Mammary epithelial cell (primary cell): ENCODE measurements at places on chromosomes 16 and 17. TPM values are rescaled to one million over a fixed set of nuclear protein-coding genes. Genes with fewer than 3 reads are reported as not detected.
A peak's percentile ranks its signal among the peaks of the same experiment; 100 is the strongest.

GRCh38 chr16:69083306-69083941 lies 22.0 kb upstream of the HAS3 start:
- DNase-seq = no peak

DNA sequence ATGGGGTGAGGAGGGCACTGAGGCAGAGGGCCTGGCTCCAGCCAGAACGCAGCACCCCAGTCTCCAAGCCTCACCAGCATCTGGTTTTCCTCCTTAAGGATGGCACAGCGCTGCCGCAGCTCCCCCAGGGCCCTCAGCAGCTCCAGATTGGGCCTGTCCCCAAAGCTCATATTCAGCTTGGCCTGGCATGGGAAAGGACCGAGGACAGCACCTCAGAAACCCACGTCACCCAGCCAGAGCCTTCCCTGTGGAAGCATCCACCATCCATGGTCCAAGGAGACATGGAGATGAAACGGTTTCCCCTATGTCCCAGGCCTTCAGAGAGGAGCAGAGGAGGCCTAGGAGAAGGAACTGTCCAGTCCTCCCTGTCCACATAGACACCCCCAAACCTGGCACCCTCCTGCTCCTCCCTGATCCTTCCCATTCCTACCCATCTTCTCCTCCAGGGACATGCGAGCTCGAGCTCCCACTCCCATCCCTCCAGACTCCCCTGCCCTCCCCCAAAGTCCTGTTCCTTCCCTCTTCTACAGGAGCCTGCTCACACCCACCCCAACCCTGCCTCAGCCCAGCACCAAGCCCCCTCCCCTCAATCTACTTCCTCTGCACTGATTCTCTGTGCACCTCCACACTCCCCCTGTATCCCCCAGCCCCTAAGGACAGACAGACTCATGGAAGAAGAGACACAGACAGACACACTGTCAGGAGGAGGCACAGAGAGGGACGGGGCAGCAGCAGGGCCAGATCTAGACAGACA lies 1.8 kb downstream of the TSPOAP1 start:
- DNase-seq = no peak

The TP53TG3B gene
- not detected for total RNA-seq

GRCh38 chr17:3590231-3590630 lies 19.0 kb downstream of the TRPV1 start:
- DNase-seq = no peak

DNA sequence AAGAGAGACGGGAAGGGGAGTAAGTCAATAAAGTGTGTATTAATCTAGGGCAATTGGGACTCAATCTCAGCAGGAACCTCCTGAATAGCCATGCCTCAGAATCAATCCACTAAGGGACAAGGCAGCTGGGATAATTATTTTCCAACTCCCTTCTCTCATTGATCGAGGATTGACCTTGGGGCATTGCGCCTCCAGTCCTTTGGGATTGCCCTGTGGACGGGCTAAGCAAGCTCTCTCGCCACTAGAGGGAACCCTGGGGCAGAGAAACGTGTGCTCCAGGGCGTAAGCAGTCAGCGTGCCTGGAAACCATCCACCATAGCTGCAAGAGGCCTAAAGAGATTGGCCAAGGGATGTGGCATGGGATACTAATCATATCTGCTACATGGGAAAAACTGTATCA lies 53.9 kb upstream of the ERCC4 start:
- peak; percentile 54 for DNase-seq

DNA sequence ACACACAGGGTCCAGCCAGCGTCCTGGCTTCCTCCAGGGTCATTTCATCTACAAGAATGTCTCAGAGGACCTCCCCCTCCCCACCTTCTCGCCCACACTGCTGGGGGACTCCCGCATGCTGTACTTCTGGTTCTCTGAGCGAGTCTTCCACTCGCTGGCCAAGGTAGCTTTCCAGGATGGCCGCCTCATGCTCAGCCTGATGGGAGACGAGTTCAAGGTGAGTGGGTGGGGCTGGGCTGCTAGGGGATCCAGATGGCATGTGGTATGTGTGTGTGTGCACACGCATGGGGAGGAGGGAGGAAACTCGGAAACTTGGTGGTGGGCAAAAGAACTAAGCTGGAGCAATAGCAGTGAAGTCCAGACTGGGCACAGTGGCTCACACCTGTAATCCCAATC lies 11.5 kb downstream of the CETP start:
- no peak for DNase-seq

DNA sequence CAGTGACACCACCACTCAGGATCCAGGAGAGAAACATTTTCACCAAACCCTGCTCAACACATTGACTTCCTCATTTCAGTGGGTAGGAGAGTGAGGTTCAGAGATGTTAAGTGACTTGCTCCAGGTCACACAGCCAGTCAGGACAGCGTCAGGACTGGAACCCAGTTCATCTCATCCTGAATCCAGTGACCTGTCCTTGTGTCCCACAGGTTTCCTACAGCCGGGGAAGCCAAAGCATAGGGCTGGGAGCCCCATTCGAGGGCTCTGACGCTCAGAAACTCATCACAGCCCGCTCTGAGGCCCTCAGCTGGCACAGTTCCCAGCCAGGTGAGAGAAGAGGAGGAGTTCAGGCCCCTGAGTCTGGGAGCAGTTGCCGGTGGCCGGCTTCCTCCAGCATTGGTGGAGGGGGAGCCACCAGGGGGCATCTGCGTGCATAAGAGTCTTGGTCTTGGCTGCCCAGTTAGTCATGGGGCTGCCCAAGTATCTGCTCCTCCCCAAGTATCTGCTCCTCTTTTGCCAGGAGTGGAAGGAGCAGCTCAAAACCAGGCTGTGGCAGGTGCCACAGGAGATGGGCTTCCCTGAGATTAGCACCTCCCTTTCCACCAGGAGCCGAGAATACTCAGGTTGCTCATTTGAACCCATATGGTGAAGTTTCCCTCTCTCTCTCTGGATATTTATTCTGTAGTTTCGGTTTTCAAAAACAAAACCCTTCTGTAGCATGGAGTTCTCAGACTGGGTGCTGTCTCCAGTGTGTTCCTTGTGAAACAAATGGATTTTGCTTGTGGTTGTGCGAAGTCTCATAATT lies 56.0 kb downstream of the TNFRSF13B start:
- DNase-seq = peak; percentile 59

DNA sequence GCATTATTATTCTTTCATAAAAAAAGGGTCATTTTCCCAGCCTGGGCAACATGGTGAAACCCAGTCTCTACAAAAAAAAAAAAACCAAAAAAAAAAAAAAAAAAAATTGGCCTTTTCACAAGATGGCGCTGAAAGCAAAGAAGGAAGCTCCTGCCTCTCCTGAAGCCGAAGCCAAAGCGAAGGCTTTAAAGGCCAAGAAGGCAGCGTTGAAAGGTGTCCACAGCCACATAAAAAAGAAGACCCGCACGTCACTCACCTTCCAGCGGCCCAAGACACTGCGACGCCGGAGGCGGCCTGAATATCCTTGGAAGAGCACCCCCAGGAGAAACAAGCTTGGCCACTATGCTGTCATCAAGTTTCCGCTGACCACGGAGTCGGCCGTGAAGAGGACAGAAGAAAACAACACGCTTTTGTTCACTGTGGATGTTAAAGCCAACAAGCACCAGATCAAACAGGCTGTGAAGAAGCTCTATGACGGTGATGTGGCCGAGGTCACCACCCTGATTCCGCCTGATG lies 4.9 kb upstream of the PGAP6 start:
- DNase-seq = no peak

DNA sequence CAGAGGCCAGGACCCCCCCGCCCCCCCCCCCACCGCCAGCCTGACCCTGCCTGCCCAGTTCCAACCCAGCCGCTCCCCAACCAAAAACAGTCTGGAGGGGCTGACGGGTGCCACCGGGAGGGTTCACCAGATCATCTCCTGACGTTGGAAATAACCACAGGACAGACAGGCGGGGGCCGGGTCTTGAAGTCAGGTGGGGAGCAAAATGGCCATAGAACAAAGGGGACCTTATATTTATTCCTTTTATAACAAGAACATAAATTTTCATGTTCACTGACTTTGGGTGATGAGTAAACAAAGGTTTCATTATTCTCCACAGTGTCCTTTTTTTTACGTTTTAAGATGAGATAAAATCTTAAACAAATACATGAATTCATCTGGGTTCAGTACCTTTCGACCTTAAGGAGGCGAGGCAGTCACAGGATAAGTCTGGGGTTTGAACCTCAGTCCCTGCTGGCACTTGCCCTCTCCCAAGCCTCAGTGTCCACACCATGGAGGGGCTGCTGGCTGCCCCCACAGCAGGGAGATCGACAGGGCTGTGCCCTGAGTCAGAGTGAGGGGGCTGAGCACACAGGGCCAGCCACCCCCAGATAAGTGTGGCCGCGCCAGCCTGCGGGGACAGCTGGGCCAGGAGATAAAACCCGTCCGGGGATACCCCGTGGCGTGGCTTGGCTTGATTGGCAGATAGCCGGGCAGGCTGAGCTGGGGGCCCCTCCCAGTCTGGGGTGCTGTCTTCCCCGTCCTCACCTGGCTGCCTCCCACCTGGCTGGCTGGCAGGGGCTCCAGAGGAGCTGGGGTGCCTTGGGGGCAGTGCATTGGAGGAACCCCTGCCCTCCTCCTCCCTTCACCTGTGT lies 15.0 kb downstream of the SLC7A5 start:
- peak; percentile 87 for DNase-seq

- no peak for DNase-seq
These were observed 35.7 kb upstream of the GSG1L start for GRCh38 chr16:28098959-28099945.

- no peak for DNase-seq
These were observed 1453.7 kb downstream of the CDH8 start for GRCh38 chr16:60582528-60582927.
